Hematopoietic multipotent progenitor cell treated with erythropoietin and hydrocortisone succinate and interleukin-3 and kit ligand, for 15 days (in vitro differentiated cells): ENCODE measurements at places on chromosomes 16 and 17.

DNA sequence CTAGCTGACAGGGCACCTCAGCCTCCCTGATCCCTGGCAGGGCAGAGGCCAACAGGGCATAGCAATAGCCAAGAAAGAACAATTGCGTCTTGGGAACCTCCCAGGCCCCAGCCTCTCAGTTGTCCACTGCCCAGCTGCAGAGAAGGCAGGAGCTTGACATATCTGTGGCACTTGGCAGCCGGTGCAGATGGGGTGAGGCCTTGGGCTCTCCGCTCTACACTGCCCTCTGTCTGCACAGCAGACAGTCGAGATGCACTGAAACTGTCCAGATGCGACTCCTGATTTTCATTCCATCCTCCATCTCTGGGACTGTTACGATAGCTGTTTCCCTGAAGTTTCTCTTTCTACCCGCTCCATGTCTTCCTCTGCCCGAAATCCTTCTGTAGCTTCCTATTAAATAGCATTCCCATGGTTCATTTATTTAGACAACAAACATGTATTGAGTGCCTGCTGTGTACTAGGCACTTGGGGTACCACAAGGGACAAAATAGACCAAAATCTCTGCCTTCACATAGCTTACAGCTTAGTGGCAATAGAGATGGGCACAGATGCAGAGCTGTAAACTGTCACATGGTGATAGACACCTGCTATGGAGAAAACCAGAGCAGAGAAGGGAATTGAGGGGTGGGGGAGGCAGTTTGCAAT, 3.3 kb downstream of the POLR3E start:
- peak; percentile 73 for DNase-seq

DNA sequence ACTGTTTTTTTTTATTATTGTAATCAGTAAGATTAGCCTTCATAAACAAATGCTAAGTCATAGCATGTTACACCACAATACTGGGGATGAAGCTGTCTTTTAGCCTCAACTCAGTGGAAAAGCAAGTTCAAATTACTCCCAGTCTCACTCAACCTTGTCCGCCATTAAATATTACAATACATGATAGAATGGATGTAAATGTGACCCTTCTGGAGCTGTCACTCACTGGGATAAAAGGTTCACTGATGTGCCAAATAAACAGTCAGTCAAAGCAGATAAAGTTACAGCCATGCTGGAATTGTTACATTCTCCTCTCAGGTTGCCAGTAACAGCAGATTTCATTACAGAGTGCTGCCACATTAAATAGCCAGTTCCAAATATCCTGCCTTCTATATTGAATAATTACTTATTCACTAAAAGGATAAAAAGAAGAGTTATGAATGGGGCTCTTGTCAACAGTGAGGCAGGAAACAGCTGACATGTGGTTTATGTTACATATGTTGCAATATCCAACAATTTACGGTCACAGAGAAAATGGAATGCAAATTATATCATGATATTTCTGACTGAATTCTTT, 53.4 kb downstream of the BRIP1 start:
- no peak for DNase-seq

GRCh38 chr16:72112906-72113615, 19.4 kb downstream of the DHX38 start:
- DNase-seq = no peak

GRCh38 chr16:11679250-11679649, 11.0 kb downstream of the SNN start:
- no peak for DNase-seq

DNA sequence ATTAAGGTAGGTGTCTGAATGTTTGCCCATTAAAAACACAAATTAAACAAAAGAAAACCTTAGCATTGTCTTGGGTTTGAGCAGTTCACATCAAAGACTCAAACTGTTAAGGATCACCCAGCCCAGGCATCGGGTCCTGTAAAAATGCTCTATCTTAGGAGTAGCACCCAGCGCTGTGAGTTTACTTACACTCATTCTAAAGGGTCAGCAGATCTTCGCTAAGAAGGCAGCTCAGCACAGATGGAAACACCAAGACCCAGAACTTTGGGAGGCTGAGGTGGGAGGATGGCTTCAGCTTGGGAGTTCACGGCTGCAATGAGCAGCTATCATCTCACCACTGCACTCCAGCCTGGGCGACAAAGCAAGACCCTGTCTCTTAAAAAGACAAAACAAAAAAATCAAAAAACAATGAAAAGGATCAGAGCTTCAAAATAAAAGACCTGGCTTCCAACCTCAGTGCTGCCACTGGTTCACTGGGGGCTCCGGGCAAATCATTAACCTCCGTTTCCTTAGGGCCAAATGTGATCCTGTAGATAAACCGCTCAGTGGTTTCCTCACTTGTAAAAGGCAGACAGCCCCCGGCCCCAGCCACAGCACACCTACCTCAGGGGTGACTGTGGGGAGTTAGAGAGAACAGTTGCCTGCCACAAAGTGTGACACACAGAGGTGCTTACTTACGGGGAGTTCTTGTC, 11.1 kb downstream of the COG1 start:
- DNase-seq = no peak

- no peak for DNase-seq
Observed at GRCh38 chr16:84314814-84315213, 20.1 kb downstream of the WFDC1 start.

- DNase-seq = no peak
Observed at GRCh38 chr17:64219571-64219970, 43.5 kb downstream of the TEX2 start.

- no peak for DNase-seq
Observed at GRCh38 chr17:79024901-79025737, 1.1 kb downstream of the C1QTNF1 start.

DNA sequence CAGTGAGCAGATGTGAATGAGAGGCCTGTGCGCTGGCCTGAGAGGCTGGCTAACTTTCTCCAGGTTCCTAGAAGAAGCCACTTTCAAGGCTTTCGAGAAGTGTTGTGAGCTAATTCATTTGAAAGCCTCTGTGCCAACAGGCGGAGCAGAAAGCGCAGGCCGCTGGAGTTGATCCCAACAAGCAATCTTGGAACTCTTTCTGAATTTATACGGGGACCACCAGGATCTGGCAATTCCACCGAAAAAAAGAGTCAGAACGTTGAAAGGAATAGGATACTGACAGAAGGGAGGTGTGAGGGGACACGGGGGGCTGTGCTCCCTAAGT, 71.3 kb upstream of the METRNL start:
- no peak for DNase-seq

- DNase-seq = peak; percentile 79
Observed at GRCh38 chr17:29140051-29140621, 40.1 kb downstream of the MYO18A start.

GRCh38 chr16:70159355-70160348, 13.9 kb upstream of the CLEC18C start:
- peak; percentile 3 for DNase-seq

DNA sequence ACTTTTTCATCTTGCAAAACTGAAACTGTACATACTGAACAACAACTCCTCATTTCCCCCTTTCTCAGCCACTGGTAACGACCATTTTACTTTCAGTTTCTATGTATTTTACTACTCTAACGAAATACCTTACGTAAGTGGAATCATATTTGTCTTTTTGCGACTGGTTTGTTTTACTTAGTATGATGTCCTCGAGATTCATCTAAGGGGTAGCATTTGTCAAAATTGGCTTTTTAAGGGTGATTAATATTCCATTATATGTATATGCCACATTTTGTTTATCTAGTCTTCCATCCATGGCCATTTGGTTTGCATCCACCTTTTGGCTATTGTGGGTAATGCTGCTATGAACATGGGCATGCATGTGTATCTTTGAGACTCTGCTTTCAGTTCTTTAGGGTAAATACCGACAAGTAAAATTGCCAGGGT, 10.4 kb downstream of the KPNB1 start:
- no peak for DNase-seq

- DNase-seq = no peak
Observed at GRCh38 chr16:79067600-79067999, 532.9 kb downstream of the MAF start.

DNA sequence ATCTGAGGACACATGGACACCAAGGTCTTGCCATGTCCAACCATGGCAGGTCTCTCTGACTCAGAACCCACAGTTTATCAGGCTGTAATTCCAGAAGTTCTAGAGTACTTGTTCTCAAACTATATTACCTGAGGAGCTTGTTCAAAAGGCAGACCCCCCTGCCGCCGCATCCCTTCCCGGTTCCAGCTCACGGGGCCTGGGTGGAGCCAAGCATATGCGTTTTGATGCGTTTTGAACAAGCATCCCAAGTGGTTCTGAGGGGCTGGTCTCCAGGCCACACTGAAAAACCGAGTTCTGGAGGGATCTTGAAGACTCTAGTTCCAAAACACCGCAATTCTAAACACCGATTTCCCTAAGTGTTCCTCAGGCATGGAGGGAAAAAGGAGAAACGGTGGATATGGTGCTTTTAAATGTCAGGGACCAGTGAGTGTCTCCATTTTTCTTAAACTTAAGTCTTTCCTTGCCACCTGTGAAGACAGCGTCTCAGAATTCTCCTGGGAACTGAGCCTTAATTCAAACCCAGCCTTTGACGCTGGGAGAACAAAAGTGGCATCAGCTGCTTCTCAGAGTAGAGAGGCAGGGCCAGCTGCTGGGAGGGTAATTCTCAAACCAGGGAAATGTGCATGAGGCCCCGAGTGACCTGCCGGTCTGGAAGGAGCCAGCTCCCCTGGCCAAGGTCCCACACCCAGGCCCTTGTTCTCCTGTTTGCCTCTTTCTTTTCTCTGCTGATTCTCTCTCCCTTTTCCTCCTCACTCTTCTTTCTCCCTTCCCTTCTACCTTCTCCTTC, 84.4 kb upstream of the PLCG2 start:
- DNase-seq = no peak

DNA sequence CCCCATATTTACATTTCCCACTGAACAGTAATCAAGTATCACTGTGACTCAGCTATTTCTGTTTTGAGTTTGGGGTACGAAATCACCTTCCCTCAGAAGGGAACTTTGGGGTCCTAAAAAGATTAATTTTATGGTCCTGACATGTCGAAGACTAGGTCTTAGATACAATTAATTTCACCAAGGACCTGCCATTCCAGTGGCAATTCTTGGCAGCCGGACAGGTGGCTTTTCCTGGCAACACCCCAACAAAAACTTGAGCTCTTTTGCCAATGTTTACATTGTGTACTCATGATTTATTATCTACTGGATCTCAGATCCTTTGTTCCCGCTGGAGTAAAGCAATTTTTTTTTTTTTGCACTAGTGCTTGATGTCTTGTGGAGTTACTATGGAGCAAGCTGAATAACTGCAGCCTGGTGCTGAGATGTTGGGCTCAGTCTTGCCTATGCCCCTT, 14.4 kb downstream of the SLFN5 start:
- no peak for DNase-seq

DNA sequence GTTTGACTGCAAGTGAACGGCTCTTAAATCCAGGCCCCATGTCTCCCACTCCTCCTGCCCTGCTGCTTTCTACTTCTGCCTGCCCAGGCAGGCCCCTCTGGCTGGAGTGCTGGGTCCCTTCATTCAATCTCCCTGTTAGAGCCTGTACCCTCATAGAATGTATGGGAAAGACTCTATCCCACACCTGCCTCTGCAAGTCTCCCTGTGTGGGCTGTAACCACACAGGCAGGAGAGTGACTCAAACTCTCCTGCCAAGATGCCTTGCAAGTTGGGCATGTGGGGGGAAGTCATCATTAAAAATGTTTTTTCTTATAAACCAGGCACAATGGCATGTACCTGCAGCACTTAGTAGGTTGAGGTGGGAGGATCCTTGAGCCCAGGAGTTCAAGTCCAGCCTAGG, 77.5 kb downstream of the PLXDC1 start:
- DNase-seq = no peak

DNA sequence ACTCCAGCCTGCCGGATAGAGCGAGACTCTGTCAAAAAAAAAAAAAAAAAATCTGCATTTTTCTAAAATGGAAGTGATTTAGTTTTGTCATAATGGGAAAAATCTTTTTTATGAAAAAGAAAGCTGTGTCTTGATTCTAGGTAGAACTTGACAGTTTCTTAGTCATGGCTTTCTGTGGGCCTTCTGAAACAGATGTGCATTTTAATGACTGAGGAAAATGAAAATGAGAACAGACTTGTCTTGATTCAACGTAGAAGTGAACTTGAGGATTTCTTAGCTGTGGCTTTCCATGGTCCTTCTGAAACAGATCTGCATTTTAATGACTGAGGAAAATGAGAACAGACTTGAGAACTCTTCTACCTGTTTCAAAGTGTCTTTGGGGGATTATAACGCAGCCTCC, 171.7 kb downstream of the VPS53 start:
- DNase-seq = no peak

DNA sequence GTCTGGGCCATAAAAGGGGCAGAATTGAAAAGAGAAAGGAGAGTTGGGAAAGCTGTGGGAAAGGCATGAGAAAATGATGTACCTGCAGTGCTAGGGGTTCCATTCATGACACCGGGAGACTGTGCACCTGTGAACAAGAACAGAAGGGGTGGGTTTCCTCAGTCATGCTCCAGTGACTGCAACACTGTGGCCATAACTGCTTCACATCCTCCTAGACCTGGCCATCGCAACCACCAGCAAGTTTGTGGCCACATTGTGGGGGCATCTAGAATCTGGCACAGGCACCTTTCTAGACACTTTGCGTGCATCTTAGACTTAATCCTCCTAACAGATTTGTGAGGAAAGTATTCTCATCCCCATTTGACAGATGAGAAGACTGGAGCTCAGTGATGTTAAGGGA, 12.7 kb downstream of the GP2 start:
- DNase-seq = no peak

- no peak for DNase-seq
Observed at GRCh38 chr17:47928415-47928814, 13.0 kb upstream of the PNPO start.

DNA sequence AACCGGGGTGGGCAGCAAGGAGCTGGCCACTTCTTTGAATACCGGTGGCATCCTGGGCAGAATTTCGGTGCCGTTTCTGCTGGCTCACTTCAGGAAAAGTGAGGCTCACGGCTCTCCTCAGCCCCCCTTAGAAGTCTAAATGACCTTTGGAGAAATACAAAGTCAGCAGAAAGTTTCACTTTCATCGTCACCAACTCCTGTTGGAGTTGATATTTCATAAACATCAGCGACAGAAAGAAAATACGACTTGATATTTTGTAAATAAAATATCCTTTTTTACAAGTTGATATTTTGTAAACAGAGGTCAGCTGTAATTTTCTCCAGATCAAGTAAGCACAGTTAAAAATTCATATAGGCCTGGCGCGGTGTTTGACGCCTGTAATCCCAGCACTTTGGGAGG, 781 bp downstream of the ZNF75A start:
- DNase-seq = no peak

DNA sequence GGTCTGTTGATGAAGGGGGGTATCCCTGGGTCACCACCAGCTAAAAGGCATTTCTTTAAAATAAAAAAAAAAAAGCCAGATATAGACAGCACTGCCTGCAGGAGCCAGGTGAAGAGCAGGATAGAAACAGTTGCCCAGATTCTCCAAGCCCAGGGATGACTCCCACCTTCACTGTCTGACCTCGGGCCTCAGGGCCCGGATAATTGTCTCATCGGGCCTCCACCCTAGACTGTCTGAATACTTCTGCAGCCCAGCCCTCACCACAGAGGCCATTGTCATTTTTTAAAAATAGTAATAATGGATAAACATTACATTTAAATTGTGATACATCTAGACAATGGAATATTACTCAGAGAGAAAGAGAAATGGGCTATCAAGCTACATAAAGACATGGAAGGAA, 92.8 kb upstream of the TNRC6C start:
- DNase-seq = no peak
